AG20443 (cell line): ENCODE measurements at places on chromosomes 3 and 15.

GRCh38 chr3:33119891-33120290 lies 6.1 kb downstream of the CRTAP start:
- no peak for DNase-seq

DNA sequence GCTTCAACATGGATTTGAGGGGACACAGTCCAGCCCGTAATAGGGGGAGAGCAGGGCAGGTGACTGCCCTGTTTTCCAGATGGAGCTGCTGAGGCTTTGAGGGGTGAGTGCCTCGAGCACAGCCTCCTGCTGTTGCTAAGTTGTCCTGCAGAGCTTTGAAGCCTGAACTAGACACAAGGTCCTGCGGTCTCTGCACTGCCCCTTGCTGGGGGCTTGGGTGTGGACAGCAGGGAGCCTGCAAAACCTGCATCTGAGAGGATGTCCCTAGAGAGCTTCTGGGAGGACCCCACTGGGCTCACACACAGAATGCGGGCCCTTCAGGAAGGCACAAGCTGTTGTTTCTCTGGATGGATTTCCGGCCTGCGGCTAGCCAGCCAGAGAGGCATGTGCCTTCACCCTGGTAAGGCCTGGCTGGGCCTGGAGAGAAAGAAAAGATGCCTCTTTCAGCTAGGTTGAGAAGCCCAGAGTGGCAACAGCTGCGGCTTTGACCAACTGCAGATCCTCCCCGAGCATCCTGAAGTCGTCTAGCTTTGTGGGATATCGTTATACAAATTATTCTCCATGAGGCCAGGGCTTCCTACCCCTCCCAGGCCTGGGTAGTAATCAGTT lies 226.2 kb downstream of the SLCO3A1 start:
- no peak for DNase-seq

DNA sequence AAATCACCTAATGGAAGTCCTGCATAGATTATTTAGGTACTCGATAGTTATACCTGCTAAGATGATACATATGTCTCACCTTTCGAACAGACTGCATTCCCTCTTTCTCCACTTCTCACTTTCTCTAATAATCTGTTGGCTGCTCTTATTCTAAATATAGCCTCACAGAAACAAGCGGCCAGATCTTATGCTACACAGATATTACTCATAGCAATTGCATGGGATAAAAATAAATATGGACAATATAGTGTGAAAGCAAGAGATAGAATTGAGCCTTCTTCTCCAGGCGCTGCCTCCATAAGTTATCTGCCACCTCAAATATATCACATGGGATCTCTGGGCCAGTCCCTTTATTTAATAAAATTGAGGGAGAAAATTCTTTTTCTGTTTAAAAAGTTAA lies 29.5 kb upstream of the TGFBR2 start:
- no peak for DNase-seq

- DNase-seq, result no peak
Observed at GRCh38 chr3:195762249-195762585, 41.4 kb downstream of the MUC20 start.

GRCh38 chr3:73727854-73728253 lies 103.1 kb upstream of the PDZRN3 start:
- DNase-seq, result no peak

- no peak for DNase-seq
Observed at GRCh38 chr15:62124176-62124972, 40.7 kb downstream of the C2CD4B start.

DNA sequence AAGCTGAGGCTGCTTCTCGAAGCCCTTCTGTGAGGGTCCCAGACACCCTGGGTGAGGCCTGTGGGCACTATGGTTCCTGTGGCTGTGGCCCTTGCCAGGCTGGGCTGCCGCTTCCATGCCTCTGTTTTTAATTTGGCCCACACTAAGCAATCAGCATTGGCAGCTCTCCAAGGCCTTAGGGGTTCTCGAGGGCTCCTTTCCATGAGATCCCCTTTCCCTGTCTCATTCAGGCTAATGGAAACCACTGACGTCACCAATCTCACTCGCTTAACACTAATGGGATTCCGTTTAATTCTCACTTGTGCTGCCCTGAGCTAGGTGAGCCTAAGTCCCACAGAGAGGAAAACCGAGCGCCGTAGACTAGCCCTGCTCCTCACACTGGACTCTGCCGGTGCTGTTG lies 60.2 kb upstream of the RAB6B start:
- no peak for DNase-seq

- DNase-seq, result no peak
Observed at GRCh38 chr3:153973722-153974265, 147.4 kb upstream of the ARHGEF26 start.

- DNase-seq, result no peak
Observed at GRCh38 chr3:42822828-42823227, 13.6 kb downstream of the ACKR2 start.

- no peak for DNase-seq
Observed at GRCh38 chr3:151169262-151169947, 33.6 kb downstream of the GPR171 start.

- no peak for DNase-seq
Observed at GRCh38 chr15:90706394-90707327, 10.5 kb upstream of the BLM start.

GRCh38 chr3:126136428-126137220 lies 43.8 kb downstream of the ALDH1L1 start:
- no peak for DNase-seq

- DNase-seq, result peak; percentile 94
Observed at GRCh38 chr15:31365655-31366127, 39.1 kb downstream of the KLF13 start.

- no peak for DNase-seq
Observed at GRCh38 chr15:54580643-54581042, 602.4 kb downstream of the UNC13C start.

GRCh38 chr3:30248423-30248822 lies 358.0 kb upstream of the TGFBR2 start:
- peak; percentile 11 for DNase-seq

DNA sequence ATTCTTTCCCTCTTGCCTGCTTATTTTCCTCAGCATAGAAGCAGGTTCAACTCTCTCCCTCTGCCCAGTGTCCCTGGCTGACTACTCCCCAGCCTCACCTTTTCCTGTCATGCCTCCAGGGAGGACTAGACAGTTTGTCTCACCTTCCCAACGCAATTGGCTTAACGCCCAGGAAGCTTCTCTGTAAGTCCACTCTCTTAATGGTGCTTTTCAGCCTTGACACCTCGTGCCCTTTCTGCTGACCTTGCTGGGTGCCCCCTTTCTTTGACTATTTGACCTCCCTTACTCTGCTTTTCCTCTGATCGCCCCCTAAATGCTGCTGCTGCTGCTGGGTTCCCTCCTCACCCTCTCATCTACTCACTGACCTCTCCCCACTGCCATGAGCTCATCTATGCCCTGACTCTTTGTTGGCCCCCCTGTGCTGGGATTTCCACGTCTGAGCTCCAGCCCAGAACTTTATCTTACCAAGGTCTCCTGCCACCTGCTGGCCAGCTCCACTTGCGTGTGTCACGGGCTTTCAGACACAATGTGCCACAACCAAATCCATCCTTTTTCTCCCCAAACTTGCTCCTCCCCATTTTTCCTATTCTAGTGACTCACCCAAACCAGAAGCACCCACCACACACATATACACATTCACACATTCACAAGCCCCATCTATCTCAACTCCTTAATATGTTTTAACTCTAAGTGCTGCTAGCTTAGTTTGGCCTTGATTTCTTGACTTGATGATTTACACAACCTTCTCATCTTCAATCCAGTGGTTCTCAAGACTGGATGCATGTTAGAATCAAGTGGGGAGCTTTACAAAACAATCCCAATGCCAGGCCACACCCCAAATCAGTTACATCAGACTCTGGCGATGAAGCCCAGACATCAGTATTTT lies 16.6 kb downstream of the EPB42 start:
- peak; percentile 80 for DNase-seq

GRCh38 chr3:102224171-102224570 lies 210.6 kb upstream of the ZPLD1 start:
- peak; percentile 32 for DNase-seq

GRCh38 chr3:138461246-138461645 lies 26.8 kb downstream of the ESYT3 start:
- DNase-seq, result peak; percentile 78

DNA sequence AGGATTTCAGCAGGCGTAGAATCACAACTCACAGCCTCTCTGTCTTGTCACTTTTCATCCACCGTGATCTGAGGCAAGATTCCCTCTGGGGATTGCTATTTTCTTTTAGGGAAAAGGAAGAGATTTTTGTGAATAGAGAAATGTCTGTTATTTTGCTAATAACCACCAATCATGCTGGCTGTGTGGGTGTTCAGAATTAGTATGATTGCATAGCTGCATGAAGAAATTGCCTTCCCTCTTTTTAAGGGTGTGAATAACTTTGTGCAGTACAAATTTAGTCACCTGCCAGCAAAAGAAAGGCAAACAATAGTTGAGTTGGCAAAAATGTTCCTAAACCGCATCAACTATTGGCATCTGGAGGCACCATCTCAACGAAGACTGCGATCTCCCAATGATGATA lies 60.8 kb downstream of the KAT2B start:
- DNase-seq, result no peak

DNA sequence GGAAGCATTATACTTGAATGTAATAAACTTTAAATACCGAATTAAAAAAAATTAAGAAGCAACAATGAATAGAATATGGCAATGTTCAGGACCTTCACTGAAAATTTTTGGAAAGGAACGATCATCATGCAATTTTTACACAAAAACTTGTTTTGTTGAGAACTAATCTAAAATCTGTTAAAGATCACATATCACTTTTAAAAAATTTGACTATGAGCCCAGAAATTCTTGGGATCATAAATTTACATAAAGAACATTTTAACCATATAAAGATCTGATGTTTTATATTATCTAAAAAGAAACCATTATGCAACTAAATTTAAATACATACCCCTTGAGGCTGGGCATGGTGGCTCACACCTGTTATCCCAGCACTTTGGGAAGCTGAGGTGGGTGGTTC lies 76.2 kb upstream of the MELTF start:
- no peak for DNase-seq

DNA sequence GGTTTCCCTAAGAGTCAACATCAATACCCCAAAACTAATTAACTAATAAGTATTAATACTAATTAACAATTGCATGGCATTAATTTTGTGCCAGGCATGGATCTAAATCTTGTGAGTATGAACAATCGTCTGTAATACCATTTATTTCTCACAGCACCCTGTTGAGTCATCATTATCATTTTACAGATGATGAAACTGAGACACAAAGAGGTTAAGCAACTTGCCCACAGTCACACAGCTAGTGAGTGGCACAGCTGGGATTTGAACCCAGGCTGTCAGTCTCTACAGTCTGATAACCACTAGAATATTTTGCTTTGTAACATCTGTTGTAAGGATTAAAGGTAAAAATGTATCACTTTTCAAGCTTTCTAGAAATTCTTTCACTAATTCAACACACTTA lies 423.4 kb upstream of the WNT5A start:
- no peak for DNase-seq

- DNase-seq, result no peak
Observed at GRCh38 chr15:64158363-64159134, 4.3 kb downstream of the PPIB start.

DNA sequence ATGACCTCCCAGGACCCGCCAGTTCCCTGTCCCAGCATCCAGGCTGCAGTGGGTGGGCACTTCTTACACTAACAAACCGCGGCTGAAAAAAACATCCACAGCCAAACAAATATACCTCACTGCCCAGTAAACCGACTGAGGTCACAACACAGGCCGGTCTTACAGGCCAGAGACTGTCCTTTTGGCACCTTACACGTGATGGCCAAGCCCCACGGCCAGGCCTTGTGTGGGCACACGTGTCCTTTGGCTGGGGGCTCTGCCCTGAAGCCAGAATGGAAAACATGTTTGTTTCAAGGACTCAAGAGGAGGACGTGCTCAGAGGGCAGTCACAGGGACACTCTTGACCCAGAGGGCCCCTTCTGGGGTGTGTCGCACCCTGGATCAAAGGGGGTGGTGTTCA lies 9.8 kb downstream of the SLC38A3 start:
- no peak for DNase-seq

DNA sequence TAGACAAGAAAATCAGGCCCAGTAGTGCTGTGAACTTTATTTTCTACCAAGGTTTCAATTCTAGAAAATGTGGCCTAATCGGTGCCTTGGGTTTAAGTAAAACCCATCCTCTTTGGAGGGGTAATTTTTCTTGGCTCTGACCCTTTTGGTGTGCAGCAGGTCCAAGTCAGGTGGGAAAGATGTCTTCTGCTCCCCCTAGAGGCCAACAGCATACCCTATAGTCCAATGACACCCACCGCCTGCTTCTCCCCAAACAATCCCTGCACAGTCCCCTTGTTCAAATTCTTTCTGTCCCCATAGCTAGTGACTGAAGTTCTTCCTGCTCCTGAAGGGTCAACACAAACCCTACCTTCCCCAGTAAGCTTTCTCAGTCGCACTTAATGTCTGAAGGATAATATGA lies 261.8 kb upstream of the GOLGA6L4 start:
- DNase-seq, result no peak

- no peak for DNase-seq
Observed at GRCh38 chr3:142498397-142499180, 50.8 kb upstream of the XRN1 start.

DNA sequence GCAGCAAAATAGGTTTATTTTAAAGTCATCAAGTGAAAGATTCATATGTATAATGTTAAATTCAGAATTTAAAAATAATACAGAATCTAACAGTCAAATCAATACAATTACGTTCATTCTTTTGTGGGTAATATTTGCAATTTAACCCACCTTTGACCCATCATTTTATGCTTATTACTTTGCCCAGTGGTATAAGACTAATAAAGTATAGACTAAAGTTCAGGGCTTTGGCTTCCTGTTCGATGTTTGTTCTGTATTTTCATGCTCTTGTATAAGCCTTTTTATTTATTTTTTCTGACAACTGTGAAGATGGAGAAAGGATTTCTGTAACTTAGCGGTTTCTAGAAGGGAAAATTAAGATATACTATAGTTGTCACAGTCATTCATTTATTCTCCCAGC lies 44.3 kb upstream of the EIF3J start:
- DNase-seq, result no peak

DNA sequence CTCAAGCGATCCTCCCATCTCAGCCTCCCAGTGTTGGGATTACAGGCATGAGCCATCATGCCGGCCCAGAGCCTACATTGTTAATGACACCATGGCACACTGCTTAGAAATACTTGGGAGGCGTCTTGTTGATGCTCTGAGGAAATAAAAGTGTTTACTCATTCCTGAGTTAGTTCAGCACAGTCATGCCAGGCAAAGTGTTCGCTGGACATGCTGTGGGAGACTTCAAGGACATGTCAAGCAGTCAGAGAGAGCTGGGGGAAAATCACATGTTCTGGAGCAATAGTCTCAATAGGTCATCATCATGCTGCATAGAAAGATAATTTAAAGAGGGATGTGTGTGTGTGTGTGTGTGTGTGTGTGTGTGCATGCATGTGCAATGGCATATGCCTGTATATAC lies 37.5 kb downstream of the TTC23 start:
- DNase-seq, result no peak

DNA sequence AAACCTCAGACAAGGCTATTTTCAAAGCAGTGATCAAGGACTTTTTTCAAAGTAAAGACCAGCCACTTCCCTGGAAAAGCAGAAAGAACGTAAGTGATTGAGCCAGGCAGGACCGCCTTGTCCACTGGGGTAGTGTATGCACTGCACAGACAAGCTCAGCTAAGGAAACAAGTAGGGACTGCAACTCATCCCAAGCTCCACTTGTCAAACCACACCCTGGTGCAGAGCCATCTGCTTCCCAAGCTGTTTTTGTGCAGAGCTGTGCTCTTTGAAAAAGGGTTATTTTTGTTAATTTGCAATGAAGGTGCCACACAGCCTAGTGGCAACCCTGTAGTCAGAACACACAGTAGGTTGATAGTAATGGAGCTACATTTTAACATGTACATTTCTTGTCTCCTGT lies 193.3 kb downstream of the ADAMTS9 start:
- no peak for DNase-seq
